ENCODE measurements at places on chromosomes 1 and 21. TPM values are rescaled to one million over a fixed set of nuclear protein-coding genes. Genes with fewer than 3 reads are reported as not detected.

DNA sequence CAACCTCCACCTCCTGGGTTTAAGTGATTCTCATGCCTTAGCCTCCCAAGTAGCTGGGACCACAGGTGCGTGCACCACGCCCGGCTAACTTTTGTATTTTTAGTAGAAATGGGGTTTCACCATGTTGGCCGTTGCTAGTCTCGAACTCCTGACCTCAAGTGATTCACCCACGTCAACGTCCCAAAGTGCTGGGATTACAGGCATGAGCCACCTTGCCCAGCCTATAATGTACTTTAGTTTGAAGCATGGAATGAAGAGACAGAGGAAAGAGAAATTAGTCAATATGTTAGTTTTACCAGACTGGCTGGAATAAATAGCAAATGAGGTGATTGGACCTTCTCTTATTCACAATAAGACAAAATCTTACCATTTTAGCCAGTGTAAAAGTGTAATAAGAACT is 89.0 kb downstream of the GTF2B start:
- no peak for DNase-seq

GRCh38 chr1:216653001-216653400 is 70.2 kb downstream of the ESRRG start:
- DNase-seq = no peak

- no peak for DNase-seq
These were observed 8.2 kb downstream of the OR2T10 start for GRCh38 chr1:248589334-248589733.

DPYD gene
- polyA plus RNA-seq = 6.4 TPM

GRCh38 chr21:37711286-37711829 is 204.9 kb downstream of the KCNJ6 start:
- no peak for DNase-seq

DNA sequence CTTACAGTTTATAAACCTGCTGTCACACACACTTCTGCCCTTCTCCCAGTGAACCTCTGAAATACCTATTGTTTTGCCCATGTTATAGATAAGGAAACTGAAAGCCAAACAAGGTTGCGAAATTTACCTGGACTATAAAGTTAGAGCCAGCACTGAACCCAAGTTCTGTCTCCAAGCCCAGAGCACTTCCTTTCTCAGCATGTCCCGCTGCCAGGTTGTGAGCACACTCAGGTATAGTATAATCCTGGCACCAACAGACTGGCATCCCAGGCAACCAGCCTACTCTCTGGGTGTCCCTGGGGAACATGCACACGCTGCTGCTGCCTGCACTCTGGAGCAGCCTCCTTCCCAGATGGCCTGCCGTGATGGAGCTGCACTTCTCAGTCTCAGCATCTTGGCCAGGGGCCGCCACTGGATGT is 45.1 kb downstream of the PGBD5 start:
- DNase-seq = no peak

DNA sequence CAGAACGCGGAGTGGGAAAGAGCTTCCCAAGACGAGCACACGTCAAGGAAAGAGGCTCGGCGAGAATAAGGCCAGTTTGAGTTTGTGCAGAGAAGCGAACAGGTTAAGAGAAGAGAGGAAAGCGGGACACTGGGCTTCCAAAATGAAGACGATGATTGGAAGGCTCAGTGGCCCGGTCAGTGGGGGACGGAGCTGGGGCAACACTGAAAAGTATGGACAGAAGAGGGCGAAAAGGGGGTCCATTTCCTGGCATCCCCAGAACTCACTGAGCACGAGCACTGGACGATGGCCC is 258 bp downstream of the CCT3 start:
- no peak for DNase-seq

DNA sequence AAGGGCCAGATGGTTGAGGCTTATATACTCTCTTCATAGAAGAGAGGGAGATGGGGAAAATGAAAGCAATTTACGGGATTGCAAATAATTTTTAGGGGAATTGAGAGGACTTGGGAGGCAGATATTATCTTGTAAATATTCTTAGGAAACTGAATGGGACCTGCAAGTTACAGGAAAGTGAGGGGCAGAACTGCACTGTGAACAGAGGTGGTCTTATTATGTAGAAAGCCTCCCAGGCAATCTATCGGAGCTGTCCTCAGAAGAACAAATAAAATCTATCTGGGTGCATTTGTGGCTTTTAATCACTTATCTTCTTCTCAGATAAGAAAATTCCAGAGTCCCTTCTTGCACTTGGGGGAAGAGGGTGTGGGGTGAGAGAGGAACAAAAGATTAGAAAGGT is 223.5 kb downstream of the RHOU start:
- no peak for DNase-seq

- DNase-seq = no peak
These were observed 87.6 kb downstream of the GFI1 start for GRCh38 chr1:92399076-92399475.

DNA sequence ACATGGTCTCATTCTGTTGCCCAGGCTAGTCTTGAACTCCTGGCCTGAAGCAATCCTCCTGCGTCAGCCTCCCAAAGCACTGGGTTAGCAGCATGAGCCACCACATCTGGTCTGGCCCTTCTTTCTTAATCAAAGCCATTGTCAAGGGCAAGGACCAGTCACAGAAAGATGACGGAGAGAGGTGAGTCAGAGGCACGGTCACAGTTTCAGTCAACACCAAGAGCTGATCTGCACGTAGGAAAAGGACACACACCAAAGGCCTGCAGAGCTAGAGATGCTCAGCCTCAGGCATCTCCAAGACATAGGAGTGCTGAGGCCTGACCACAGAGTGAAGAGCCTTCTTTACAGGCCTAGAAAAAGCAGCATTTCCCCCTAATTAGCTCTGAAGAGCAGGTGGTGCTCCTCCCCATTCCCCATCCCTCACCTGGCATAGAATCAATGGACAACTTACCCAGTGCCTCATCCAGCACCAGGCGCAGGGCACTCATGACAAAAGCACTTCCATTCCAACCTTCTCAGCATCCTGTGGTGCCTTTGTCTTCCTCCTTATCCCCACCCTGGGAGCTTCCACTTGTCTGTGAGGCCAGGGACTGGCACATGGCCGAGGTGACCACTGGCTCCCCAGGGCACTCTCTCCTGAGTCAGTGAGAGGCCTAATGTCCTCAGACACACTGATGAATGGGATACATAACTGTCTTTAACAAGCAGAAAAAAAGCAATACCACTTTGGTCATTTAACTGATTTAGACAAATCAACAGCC is 139.8 kb downstream of the AJAP1 start:
- DNase-seq = no peak

- no peak for DNase-seq
These were observed 24.0 kb downstream of the TMEM53 start for GRCh38 chr1:44650159-44650831.

NTNG1 gene
- 14.4 TPM for polyA plus RNA-seq

- no peak for DNase-seq
These were observed 26.1 kb upstream of the PAXBP1 start for GRCh38 chr21:32797679-32798078.

GRCh38 chr1:101967871-101968270 is 28.9 kb downstream of the OLFM3 start:
- DNase-seq = no peak

FMO4 gene
- polyA plus RNA-seq = 2.7 TPM

GRCh38 chr21:46027851-46028493 is 46.4 kb downstream of the COL6A1 start:
- no peak for DNase-seq

GRCh38 chr1:212288615-212289014 is 3.4 kb downstream of the PPP2R5A start:
- DNase-seq = no peak

DNA sequence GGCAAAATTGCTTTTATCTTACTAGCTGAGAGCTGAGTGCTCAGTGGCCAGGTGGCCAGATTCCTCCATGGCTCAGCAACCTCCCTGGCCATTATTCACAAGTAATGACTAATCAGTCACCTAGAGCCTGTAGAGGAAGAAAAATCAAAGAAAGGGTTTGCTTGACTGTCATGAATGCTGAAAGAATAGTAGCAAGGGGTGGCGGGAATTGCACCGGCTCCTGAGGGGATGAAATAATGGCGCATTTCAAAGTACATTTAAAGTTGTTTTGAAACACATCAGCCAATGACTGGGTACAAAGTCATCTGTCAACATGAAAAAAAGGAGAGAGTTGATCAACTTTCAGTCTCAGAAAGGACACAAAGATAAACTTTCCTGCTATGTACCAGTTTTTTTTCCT is 99.5 kb downstream of the OMA1 start:
- no peak for DNase-seq

DNA sequence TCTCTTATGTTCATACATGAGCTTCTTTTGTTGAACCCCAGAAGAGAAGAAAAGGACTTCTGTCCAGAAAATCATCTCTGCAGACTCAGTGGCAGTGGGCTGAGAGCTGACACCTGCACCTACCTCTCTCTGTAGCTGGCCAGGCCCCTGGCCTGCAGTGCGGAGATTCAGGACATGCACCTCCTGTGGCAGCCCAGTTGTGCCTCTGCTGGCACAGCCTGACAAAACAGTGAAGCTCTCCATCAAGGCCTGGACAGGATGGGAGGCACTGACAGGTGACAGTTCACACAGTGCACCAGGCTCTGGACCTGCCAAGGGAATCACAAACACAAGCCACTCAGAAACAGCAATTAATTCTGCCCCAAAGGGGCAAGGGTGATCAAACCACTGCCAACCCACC is 88.8 kb downstream of the TGFBR3 start:
- no peak for DNase-seq

GRCh38 chr1:28437264-28437923 is 67.9 kb downstream of the PHACTR4 start:
- DNase-seq = no peak

DNA sequence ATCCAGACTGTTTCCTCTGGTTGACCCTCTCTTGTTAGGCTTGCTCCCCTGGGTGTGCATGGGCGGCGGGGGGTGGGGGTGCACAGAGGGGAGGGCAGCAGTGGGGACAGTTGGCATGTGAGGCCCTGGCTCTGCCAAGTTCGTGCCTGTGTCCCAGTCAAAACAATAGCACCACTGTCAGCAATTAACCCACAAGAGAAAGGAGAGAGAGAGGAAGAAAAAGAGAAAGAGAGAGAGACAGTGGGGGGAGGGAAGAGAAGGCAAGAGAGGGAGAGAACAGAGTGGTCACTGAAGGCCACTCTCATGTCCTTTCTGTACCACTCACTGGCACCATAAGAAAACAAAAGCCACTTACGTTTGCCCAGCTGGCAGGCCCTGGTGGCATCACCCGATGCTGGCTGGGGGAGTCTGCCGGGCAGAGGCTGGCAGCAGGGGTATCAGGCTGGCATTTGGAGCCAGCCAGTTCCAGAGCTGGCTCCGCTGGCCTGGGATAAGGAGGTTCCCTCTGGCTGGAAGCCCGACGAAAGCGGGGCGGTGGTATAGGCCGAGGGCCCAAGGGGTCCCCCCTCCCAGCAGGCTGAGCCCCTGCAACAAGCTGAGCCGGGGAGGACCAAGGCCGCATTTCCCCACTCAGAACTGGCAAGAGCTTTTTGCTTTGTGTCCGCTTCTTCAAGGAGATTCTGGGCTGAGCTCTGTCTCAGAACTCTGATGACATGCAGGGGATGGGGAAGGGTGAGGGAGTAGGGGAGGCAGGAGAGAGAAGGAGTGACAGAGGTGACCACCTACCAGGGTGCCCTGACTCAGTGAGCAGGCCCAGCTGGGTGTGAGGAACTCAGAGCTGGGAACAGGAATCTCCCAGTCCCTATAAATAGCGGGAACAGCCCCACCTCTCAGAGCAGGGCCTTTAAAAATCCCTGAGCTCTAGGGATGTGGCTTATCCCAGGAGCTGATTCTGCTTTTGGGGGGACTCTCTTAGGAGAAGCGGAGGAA is 27.9 kb downstream of the PIK3C2B start:
- no peak for DNase-seq

FCGR3A gene
- polyA plus RNA-seq = 2.3 TPM

RIMS3 gene
- polyA plus RNA-seq = not detected

- DNase-seq = no peak
These were observed 11.4 kb downstream of the UBASH3A start for GRCh38 chr21:42414928-42415769.

MTMR11 gene
- polyA plus RNA-seq = 21.7 TPM

BMP8B gene
- 2.5 TPM for polyA plus RNA-seq

DNA sequence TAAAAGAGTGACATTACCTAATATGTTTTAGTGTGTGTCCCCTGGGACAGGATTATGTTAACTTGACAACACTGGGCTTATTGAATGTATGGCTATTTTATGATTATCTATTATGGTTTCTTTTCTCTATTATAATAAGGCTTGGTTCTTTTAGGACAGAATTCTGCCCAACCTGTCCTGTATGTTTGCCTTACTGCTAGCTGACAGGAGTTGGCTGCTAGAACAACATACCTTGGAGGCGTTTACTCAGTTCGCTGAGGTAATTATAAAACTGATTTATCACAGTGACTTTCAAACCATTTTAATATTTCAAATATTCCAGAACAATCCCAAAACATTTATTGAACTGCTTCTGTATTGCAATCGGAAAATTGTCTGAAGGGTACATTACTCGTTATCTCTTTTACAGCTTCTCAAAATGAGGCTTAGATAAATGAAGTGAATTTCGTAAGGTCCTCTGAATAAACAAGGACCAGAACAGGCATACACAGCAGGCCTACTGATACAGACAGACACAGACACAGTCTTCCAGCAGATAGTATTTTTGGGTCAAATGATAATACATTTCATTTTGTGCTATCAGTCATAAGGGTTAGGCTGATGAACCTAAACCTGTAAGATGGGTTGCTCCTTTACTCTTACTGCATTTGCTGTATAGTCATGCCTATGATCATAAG is 44.2 kb downstream of the SCYL3 start:
- DNase-seq = no peak

CLK2 gene
- 38.6 TPM for polyA plus RNA-seq

DNA sequence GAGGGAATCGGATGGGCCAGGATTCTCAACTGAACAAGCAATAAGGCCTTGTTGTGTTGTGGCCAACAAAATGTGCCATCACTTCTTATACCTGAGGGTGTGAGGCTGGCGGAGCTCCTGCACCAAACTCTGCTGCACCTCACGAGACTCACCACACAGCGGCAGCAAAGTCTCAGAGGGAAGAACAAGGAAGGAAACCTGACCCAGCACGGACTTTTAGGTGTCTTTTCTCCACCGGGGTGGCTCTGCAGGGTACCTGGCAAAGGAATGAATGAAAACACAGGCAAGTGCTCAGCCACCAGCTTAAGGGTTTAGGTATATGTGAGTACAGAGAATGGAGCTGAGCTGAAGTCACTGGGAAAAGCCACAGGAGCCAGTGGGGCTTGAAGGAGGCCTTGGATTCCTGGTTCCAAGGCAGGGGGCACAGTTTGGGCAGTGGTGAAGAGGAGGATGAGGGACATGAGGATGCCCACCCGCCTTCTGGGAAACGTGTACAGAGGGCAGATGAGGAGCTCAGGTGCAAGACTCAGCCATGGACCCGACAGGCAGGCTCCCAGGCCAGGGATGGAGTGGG is 31.1 kb upstream of the HSD3B1 start:
- peak; percentile 7 for DNase-seq

TMIGD3 gene
- 1.1 TPM for polyA plus RNA-seq

All from muscle of arm (tissue), 14 donors.